Suppressor macrophage treated with lipopolysaccharide for 4 hours (primary cell): ENCODE measurements at places on chromosomes 2 and 18.

GRCh38 chr2:232662486-232663260 is 29.3 kb downstream of the EFHD1 start:
- DNase-seq, result no peak

DNA sequence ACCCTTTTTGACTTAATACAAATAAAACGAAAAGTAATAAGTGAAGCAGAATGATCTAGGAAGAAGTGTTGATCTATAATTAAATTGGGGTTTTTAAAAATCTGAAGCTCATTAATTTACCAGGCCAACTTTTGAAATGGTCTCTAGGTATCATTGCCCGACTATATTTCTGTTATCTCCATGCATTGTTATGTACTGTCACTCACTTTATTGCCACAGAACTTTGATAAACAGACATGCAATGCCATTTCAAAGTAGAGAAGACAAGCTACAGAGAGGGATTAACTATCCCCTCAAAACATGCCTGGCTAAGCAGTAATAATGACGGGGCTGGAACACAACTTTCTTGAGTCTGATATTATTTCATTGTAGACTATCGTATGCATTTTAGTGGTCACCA is 147.6 kb upstream of the ITGA4 start:
- no peak for DNase-seq

DNA sequence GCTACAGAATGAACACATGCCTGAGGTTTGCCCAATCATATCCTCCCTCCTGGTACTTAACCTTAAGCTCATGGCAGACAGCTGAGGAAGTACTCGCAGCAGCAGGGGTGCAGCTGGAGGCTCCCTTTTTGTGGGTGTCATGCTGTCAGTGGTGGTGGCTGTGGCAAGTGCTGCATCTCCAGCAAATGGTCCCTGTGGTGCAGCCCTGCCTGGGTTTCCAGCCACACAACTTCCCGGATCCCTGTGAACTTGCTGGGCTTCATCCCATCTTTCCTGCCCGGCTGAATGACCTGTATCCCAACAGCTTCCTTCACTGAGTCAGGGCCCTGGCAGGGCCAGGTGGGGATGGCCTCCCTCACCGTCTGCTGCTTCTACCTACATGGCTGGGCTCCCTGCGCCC is 5.0 kb downstream of the TMEM185B start:
- DNase-seq, result no peak

DNA sequence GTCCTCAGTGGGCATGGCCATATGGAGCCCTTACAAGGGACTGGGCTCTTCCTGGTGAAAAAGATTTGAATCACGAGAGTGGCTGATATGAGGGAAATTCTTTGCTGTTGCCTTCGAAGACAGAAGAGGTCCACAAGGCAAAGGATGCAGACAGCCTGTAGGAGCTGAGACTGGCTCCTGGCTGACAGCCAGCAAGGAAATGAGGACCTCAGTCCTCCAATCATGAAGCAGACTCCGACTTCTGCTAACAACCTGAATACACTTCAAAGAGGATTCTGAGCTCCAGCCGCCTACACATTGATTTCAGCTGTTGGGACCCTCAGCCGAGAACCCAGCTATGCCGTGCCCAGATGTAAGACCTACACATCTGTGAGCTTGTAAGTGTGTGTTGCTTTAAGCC is 3.0 kb upstream of the ST8SIA5 start:
- DNase-seq, result no peak

GRCh38 chr2:12835733-12836132 is 119.0 kb downstream of the TRIB2 start:
- DNase-seq, result no peak

- no peak for DNase-seq
Measured at GRCh38 chr2:144975881-144976280, 456.0 kb upstream of the ZEB2 start.

GRCh38 chr2:191670076-191670475 is 7.9 kb upstream of the NABP1 start:
- no peak for DNase-seq

- DNase-seq, result no peak
Measured at GRCh38 chr2:94923196-94923595, 52.0 kb downstream of the TEKT4 start.

GRCh38 chr2:220040346-220040745 is 412.9 kb downstream of the SLC4A3 start:
- no peak for DNase-seq

GRCh38 chr2:239236043-239236807 is 164.6 kb downstream of the HDAC4 start:
- DNase-seq, result no peak
